ENCODE measurements at places on chromosomes 4 and X.

- DNase-seq = peak; percentile 9
These were observed 65.0 kb downstream of the SCD5 start for GRCh38 chr4:82733636-82734035.

DNA sequence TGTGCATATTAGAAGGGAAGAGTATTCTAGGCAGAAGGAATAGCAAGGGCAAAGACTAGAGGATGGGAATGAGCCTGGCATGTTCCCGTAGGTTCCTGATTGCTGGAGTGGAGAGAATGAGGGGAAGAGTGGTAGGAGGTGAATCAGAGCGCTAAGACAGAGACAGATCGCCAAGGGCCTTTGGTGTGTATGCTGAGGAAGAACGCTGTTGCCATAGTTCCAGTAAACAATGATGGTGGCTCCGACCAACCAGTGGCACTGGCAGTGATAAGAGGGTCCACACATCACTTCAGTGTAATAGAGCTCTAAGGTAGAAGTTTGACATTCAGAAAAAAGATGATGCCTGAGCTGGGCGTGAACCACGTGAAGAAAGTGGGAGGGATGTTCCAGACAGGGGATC is 966 bp downstream of the TBC1D25 start:
- DNase-seq = peak; percentile 41

DNA sequence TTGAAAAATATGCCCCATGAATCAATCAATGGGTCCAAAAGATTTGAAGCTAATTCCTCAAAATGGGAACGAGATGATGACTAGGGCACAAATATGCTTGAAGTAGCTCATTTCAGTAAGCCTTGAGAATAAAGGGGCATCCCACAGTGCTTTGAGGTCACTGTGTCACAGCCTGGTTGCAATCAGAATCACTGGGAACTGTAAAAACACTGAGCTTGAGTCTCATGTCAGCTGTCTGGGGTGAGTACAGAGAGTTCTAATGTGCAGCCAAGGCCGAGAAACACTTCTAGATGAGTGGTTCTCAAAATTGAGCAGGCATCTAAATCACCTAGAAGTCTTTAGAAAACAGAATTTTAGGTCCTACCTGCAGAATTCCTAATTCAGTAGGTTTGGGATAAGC is 120.5 kb upstream of the EGFL6 start:
- DNase-seq = no peak

GRCh38 chr4:84024405-84024804 is 474.7 kb downstream of the NKX6-1 start:
- DNase-seq = no peak

- DNase-seq = no peak
These were observed 42.4 kb downstream of the ATOH1 start for GRCh38 chr4:93870876-93871458.

DNA sequence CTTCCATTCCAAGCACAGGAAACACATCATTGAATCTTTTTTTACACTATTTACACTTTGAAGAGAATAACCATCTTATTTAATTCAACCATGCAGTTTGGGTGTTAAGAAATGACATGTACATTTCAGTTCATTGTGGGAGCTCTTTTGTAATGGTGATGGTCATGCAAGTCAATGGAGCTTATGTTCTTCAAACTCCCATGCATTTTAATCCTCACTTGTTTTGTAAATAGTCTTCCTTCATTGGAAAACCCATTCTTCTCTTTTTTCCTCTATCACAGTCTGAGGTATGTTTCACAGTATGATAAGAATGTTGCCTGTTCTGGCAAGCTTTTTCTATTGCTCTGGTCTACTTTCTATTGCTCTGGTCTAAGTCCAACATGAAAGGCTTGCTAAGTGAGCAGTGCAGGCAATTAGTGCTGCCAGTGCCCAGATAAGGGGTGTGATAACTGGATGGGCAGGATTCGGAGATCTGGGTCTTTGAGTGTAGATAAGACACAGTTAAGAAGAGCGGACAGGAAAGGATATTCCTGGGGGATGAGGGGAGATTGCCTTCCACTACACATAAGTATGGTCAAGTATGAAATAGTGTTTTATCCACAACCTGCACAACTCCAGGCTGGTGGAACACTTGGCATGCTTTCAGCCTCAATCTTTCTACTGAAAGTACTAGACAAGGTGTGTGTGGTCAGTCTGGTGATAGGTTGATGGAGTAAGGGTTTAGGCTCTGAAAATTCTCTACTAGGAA is 17.1 kb downstream of the AFP start:
- no peak for DNase-seq

DNA sequence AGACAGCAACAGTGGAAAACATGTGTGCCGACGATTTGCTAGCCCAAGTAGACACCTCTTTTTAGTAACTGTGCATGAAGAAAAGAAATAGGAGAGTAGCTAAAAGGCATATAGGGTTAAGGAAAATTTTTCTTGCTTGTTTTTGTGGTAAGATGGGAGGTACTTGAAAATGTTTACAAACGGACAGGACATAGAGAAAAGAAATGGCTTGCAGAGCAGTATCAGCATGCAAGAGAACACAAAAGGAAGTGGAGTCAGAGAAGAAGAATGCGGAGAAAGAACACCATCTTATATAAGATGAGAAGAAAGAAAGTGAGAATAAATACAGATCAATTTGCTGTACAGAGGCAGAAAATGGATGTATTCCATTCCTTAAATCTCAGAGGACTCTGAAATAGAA is 263.7 kb upstream of the ETNPPL start:
- no peak for DNase-seq

- no peak for DNase-seq
These were observed 102.3 kb upstream of the NUDT6 start for GRCh38 chr4:123024710-123025109.
